ENCODE measurements at places on chromosomes 5 and 9. TPM values are rescaled to one million over a fixed set of nuclear protein-coding genes. Genes with fewer than 3 reads are reported as not detected.

Gene TMEM252
- not detected for total RNA-seq

Gene HAUS6
- 9.3 TPM for total RNA-seq

Gene PCDHGA11
- 0.39 TPM for total RNA-seq

Gene TERT
- total RNA-seq = 8.9 TPM

Gene SPATA24
- 5.5 TPM for total RNA-seq

Gene SPOCK1
- 15.6 TPM for total RNA-seq

Gene KCNV2
- not detected for total RNA-seq

Gene PHYHD1
- not detected for total RNA-seq

Gene SARDH
- total RNA-seq = 0.13 TPM

Gene MEIKIN
- total RNA-seq = not detected

Gene GPR150
- 0.54 TPM for total RNA-seq

Gene SLC12A2
- total RNA-seq = 36.9 TPM

Gene NUTM2G
- total RNA-seq = not detected

Gene AGXT2
- total RNA-seq = not detected

Gene OMD
- not detected for total RNA-seq

Gene SEMA4D
- 6.5 TPM for total RNA-seq

Gene GGTA1
- not detected for total RNA-seq

Gene CD14
- 2.5 TPM for total RNA-seq

Gene HRH2
- 0.33 TPM for total RNA-seq

Gene OLFM1
- total RNA-seq = 0.39 TPM

Gene C1QTNF3
- total RNA-seq = 2.1 TPM

Gene HSPB3
- total RNA-seq = not detected

Gene PKD2L2
- total RNA-seq = not detected

Gene GPX3
- 8.5 TPM for total RNA-seq

Gene RLN2
- not detected for total RNA-seq

Gene RMRP
- total RNA-seq = 29,896 TPM

Gene HBEGF
- total RNA-seq = 5.0 TPM

Gene CNTNAP3B
- 8.1 TPM for total RNA-seq

Gene LPAR1
- 11.0 TPM for total RNA-seq

Gene FAM170A
- total RNA-seq = not detected

Gene FCN2
- total RNA-seq = not detected

Gene PPP1R26
- total RNA-seq = 17.5 TPM

Gene CCNI2
- 0.49 TPM for total RNA-seq

Gene OR1J2
- not detected for total RNA-seq

Gene IRX2
- total RNA-seq = 0.10 TPM

Gene IFNA13
- not detected for total RNA-seq

Gene PCDHGC4
- 0.57 TPM for total RNA-seq

Gene DIPK1B
- total RNA-seq = 10.6 TPM

Gene AFF4
- total RNA-seq = 78.3 TPM

Gene PCDH12
- total RNA-seq = not detected

Gene CYSRT1
- total RNA-seq = 0.67 TPM

Gene ADRA1B
- total RNA-seq = 8.3 TPM

Gene FBP2
- not detected for total RNA-seq

Gene CDX1
- not detected for total RNA-seq

Gene GOLGA1
- total RNA-seq = 15.5 TPM

Gene ZNF354C
- 4.3 TPM for total RNA-seq

Gene EQTN
- not detected for total RNA-seq

Gene SHOC1
- 0.10 TPM for total RNA-seq

Gene LTC4S
- total RNA-seq = 0.69 TPM

Gene OR1Q1
- total RNA-seq = not detected

Gene F2RL1
- total RNA-seq = 65.9 TPM

Gene SNX24
- 32.8 TPM for total RNA-seq

Gene ACTBL2
- not detected for total RNA-seq
